ENCODE measurements at places on chromosomes 6 and 20. TPM values are rescaled to one million over a fixed set of nuclear protein-coding genes. Genes with fewer than 3 reads are reported as not detected.

The DEFB124 gene
- not detected for total RNA-seq

The ARMC2 gene
- 1.1 TPM for total RNA-seq

The DACT2 gene
- total RNA-seq, result 0.84 TPM

The PLCG1 gene
- total RNA-seq, result 143 TPM

The SIRPG gene
- total RNA-seq, result not detected

The FAM83C gene
- total RNA-seq, result not detected

The TMEM170B gene
- total RNA-seq, result 2.9 TPM

The TDRD6 gene
- total RNA-seq, result 0.08 TPM

The PKHD1 gene
- total RNA-seq, result 1.8 TPM

The SLC12A5 gene
- total RNA-seq, result 1.3 TPM

The SAPCD1 gene
- total RNA-seq, result 2.2 TPM

The RBM39 gene
- 204 TPM for total RNA-seq

The NKX2-2 gene
- total RNA-seq, result not detected

The NANP gene
- 6.2 TPM for total RNA-seq

The OR2B6 gene
- total RNA-seq, result not detected

The TOX2 gene
- 7.3 TPM for total RNA-seq

The LHFPL5 gene
- not detected for total RNA-seq

The SPDEF gene
- not detected for total RNA-seq

The KIAA0408 gene
- 3.6 TPM for total RNA-seq

The CFB gene
- total RNA-seq, result 1.9 TPM

The ABT1 gene
- total RNA-seq, result 21.6 TPM

The TGM3 gene
- total RNA-seq, result not detected

The NKAIN4 gene
- 65.4 TPM for total RNA-seq

The CLPSL1 gene
- total RNA-seq, result not detected

The C6orf132 gene
- total RNA-seq, result 18.9 TPM

The MOXD1 gene
- total RNA-seq, result 22.6 TPM

The PRICKLE4 gene
- total RNA-seq, result not detected

The NFATC2 gene
- total RNA-seq, result 2.9 TPM

The FYN gene
- 122 TPM for total RNA-seq

The SMOC2 gene
- not detected for total RNA-seq

The CRISP3 gene
- not detected for total RNA-seq

The ENTPD6 gene
- 79.5 TPM for total RNA-seq

The CDH4 gene
- 50.9 TPM for total RNA-seq

The ELOVL5 gene
- 74.6 TPM for total RNA-seq

The COL21A1 gene
- total RNA-seq, result not detected

The TP53TG5 gene
- total RNA-seq, result not detected
